GM19239 (cell line): ENCODE measurements at places on chromosomes 1 and 21.

DNA sequence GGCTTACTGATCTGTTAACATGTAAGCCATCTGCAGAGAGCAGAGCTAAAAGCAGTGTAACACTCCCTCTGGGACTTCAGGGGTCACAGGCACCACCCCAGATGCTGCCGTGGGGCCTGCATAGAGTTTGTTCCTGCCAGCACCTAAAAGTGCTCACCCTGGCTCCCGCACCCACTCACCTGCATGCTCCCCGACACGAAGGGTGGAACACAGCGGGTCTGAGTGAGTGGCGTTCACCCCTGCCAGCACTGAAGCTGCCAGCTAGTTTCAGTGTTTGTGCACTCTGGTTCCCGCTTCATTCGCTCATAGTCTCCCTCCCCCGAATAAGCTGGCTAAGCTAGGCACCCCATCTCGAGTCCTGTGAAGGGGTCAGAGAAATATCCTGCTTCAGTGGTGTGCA is 1681.0 kb downstream of the NCAM2 start:
- no peak for DNase-seq

DNA sequence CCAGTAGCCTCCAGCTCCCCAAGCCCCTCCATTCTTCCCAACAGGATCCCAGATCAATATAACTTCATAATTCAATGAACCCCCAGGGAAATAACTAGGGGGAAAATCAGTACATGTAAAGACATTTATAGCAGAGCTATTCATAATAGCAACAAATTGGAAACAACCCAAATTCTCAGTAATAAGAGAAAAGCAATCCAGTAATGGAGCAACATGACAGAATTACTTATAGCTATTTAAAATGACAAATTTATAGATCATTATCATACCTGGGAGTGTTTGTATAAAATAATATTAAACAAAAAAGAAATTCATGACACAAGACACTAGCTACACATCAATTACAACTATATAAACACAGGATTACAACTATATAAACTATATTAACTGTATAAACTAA is 20.2 kb downstream of the PLEKHA6 start:
- DNase-seq, result no peak

GRCh38 chr1:183370399-183371058 is 47.7 kb downstream of the NMNAT2 start:
- no peak for DNase-seq

GRCh38 chr1:9180111-9180819 is 51.4 kb upstream of the GPR157 start:
- DNase-seq, result no peak

GRCh38 chr1:236645016-236645680 is 40.8 kb upstream of the HEATR1 start:
- DNase-seq, result no peak

- no peak for DNase-seq
Measured at GRCh38 chr1:150841626-150842025, 33.6 kb upstream of the CTSK start.

- no peak for DNase-seq
Measured at GRCh38 chr1:53342735-53343470, 15.0 kb upstream of the LRP8 start.

GRCh38 chr1:71343686-71344416 is 263.0 kb upstream of the ZRANB2 start:
- no peak for DNase-seq

GRCh38 chr1:12485231-12486058 is 132.6 kb downstream of the DHRS3 start:
- DNase-seq, result no peak

DNA sequence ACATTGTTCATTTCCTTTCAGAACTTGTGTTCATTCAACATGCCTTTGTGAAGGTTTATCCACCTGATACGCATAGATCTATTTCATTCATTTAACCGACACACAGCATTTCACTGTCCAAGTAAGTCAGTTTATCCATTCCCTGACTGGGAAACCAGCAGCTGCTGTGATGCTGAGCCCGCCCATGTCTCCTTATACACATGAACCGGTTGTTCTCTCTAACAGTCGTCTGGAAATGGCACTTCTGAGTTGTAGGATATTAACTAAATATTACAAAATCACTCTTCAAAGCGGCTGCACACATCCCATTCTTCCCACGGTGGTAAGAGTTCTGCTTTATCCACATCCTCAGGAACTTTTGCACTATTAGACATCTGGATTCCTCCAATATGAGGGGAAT is 71.1 kb downstream of the NPHP4 start:
- DNase-seq, result no peak

DNA sequence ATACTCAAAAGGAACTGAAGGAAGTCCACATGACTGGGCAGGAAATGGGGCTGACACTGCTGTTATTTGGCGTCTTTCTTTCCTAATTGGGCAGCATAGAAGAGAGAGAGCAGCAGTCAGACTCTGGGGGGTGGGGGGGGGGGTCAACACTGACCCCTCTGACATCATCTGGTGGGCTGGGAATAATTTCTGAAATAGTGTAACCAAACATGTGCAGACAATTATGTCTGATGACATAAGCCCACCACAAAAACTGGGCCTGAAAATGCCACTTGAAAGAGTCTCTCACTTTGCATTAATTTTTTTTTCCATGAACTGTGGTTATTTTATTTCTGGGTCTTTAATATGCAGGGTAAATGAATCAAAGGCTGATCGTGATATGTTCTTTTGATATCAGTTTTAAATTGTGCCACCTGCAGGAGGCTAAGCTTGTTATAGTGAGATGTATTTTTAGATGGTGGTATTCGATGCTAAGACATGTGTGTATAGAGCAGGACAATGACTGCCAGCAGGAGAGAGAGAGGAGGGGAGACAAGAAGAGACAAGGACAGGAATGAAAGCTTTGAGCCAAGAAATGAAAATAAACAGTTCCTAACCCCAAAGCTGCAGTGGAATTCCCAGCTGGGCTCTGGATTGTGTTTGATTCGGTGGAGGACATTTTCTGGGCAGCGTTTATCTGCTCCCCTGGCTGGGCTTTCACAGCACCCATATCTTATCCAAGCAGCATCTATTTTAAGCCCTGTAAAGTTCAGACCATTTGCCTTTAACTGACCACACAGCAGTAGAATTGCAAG is 264.7 kb downstream of the PBX1 start:
- no peak for DNase-seq

- DNase-seq, result no peak
Measured at GRCh38 chr21:42556476-42556875, 42.8 kb downstream of the SLC37A1 start.

DNA sequence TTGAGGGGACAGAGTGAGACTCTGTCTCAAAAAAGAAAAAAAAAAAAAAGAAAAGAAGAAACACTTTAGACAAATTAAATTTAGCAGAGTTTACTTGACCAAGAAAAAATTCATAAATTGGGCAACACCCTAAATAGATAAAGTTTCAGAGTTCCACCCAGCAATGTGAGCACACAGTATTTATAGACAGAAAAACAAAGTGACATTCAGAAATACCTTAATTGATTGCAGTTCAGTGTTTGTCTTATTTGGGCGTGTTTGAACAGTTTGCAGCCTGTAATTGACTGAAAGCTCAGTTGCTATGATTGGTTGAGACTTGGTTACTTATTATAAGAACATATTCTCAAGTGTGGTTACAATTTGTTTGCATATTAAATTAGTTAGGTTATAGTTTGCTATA is 603.5 kb upstream of the NEGR1 start:
- DNase-seq, result no peak

- no peak for DNase-seq
Measured at GRCh38 chr1:147634645-147635044, 35.7 kb downstream of the ACP6 start.

DNA sequence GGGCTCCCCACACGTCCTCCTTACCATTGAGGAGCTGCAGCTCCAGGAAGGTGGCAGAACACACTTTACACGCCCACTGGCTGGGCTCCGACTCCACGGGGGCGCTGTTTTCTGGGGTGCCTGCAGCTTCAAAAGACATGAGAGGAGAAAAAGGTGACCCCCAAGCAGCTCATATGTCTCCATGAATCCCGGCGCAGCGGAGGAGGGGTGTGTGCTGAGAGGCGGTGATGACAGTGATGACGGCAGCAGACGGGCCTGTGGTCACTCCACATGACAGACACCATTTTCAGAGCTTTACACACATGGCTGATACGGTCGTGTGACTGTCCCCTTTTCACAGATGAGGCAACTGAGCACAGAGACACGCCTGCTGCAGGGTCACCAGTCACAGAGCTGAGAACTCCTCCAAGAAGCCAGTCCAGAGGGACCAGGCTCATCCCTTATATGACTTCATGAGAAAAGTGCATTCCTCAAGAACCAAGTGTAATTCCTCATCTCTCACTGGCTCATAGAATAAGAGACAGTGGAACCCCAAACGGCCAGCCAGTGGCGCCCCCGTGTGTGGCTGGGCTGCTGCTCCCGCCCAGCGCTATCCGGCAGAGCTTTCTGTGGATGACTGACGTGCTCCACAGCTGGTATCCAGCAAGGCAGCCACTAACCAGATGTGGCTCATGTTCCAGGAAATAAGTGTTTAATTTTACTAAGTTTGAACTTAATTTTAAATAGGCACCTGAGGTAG is 31.9 kb downstream of the PRDM15 start:
- DNase-seq, result no peak

DNA sequence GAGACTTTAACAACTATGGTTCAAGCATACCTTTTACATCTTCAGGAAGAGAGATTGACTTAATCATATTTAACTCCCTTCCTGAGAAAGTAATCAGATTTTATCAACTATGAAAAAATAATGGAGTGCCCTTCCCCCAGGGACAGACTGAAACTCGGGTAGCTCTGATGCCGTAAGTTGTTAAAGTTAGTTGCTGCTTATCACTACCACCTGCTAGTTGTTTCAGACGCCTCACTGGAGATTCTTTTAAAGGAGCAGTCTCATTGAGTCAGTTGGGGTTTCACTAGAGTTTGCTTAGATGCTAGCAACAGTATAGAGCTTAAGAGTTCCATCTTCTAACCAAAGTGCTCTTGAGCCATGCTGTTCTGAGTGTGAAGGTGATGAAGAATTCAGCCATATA is 17.0 kb upstream of the TRAF5 start:
- DNase-seq, result no peak

DNA sequence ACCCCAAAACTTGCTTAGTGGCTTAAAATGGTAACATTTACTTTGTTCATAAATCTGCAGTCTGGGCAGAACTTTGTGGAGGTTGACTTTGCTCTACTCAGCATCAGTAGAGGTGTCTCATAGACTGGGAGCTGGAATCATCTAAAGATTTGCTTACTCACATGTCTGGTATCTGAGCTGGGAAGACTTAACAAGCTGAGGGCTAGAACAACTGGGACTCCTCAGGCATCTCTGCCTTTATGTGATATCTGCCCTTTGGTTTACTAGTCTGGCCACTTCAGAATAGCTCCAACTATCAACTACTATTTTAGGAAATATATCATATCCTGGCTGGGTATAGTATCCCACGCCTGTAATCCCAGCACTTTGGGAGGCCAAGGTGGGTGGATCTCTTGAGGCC is 82.5 kb downstream of the C4BPA start:
- DNase-seq, result no peak

GRCh38 chr1:98981917-98982513 is 22.6 kb downstream of the PLPPR5 start:
- DNase-seq, result no peak

- DNase-seq, result no peak
Measured at GRCh38 chr1:23533246-23534023, 2.4 kb upstream of the E2F2 start.

DNA sequence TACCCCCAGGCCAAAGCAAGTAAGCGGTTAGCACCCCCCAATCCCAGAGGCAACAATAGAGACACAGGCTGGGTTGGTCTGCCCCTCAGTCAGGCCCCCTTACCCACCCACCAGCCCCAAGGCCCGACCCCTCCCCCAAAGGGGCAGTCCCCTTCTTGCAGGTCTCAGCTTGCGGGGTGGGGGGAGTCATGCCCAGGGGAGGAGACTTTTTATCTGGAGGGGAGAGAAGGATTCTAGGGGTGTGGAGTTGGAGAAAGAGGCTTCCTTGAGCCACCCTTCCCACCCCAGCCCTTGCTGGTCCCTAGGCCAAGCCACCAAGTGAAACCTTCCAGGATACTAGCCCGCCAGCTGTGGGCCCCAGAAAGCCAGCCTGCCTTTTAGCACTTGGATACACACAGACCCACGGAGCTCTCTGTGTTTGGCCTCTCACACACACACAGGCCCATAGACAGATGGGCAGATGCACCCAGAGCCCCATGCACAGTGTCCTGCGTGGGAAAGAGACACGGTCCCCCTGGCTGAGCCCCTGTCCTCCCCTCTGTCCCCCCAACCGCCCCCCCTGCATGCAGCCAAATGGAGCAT is 7.1 kb downstream of the TMEM54 start:
- DNase-seq, result no peak

- DNase-seq, result no peak
Measured at GRCh38 chr1:22096036-22096435, 43.5 kb downstream of the CDC42 start.

GRCh38 chr1:114314576-114314975 is 160.9 kb upstream of the SYT6 start:
- no peak for DNase-seq
